ENCODE measurements at places on chromosomes 11 and 22. TPM values are rescaled to one million over a fixed set of nuclear protein-coding genes. Genes with fewer than 3 reads are reported as not detected.

DNA sequence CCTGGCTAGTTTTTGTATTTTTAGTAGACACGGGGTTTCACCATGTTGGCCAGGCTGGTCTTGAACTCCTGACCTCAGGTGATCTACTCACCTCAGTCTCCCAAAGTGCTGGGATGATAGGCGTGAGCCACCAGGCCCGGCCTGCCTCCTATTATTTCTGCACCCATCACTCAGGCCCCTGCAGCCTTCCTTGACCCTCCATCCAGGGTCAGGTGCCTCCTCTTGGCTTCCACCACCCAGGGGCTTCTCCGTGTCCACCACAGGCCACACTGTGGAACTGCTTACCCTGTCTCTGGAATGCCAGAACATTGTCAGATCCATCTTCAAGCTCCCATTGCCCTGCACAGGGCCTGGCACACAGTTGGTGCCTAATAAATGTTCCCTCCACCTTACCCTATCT, 75.4 kb upstream of the RTL6 start:
- no peak for DNase-seq
- H3K4me1 ChIP-seq, result no peaks in the 10 kb centered on the region
- no peak overlapping the region for H3K27ac ChIP-seq
- peaks cover 10% of the 10 kb centered on the region for H3K27me3 ChIP-seq

- H3K27ac ChIP-seq, result no peak overlapping the region
- peaks cover 10% of the 10 kb centered on the region for H3K27me3 ChIP-seq
- H3K36me3 ChIP-seq, result no peaks in the 10 kb centered on the region
These were observed 30.4 kb upstream of the TMEM86A start for GRCh38 chr11:18668131-18668530.

DNA sequence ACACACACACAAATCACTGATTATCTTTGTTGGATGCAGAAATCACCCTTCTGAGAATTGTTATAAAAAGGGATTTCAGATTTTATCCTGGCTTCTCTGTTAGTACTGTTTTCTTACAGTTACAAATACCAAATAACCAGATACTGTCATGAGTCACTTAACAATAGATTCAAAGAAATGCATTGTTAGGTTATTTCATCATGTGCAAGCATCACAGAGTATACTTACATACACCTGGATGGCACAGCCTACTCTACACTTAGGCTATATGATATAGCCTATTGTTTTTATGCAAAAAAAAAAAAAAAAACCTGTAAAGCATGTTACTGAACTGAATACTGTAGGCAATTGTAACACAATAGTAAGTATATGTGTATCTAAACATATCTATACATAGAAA, 319.2 kb upstream of the ARHGAP42 start:
- H3K27ac ChIP-seq, result no peak overlapping the region
- no peaks in the 10 kb centered on the region for H3K27me3 ChIP-seq
- H3K4me3 ChIP-seq, result no peak overlapping the region

DNA sequence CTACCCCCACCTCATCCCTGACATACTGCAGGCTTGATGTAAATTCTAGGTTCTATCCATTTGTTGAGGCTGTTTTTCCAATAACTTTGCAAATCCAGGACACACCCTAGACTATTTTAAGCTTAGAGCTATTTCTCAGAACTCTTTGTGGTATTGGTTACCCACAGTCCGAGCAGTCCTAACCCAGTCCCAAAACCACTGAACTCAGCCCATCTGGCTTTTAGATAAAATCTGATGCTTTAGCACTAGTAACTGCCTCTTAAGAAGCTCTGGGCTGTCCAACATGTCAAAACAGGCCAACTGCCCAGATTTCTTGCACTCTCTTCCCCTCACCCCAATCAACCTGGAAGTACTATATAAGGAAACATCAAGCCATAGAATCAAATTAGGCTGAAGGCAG, 344.4 kb upstream of the CADM1 start:
- peaks cover 8% of the 10 kb centered on the region for H3K4me1 ChIP-seq
- no peak overlapping the region for H3K4me3 ChIP-seq
- H3K36me3 ChIP-seq, result no peaks in the 10 kb centered on the region
- no peak overlapping the region for H3K27ac ChIP-seq

GRCh38 chr11:115950660-115951059, 446.4 kb upstream of the CADM1 start:
- no peak overlapping the region for H3K27ac ChIP-seq
- no peaks in the 10 kb centered on the region for H3K27me3 ChIP-seq
- no peak for DNase-seq
- no peaks in the 10 kb centered on the region for H3K4me1 ChIP-seq
- no peak overlapping the region for H3K4me3 ChIP-seq
- H3K36me3 ChIP-seq, result no peaks in the 10 kb centered on the region

Gene OR6A2
- total RNA-seq, result not detected

Data from activated CD4-positive, alpha-beta memory T cell treated with anti-CD3 and anti-CD28 coated beads, Interleukin-2, amount 10 ng/mL, durations not matched to agents 7 days and 5 days (primary cell).